WTC11 (cell line): ENCODE measurements at places on chromosomes 1 and 21. TPM values are rescaled to one million over a fixed set of nuclear protein-coding genes. Genes with fewer than 3 reads are reported as not detected.

GRCh38 chr1:207841293-207841692, 69.6 kb downstream of the CD34 start:
- DNase-seq = no peak

- no peak for DNase-seq
These were observed 2.4 kb upstream of the ADAM15 start for GRCh38 chr1:155048449-155049334.

GRCh38 chr21:17798796-17799195, 20.4 kb downstream of the C21orf91 start:
- no peak for DNase-seq

The RIPPLY3 gene
- 2.0 to 3.5 TPM (median 2.3 TPM) in 3 replicates for total RNA-seq

GRCh38 chr1:15352128-15352957, 57.3 kb upstream of the EFHD2 start:
- no peak for DNase-seq
